ENCODE measurements at places on chromosomes 13 and 19.

- no peak for DNase-seq
These were observed 14.2 kb downstream of the EFNB2 start for GRCh38 chr13:106521095-106521799.

GRCh38 chr19:32475141-32476031, 69.8 kb downstream of the DPY19L3 start:
- DNase-seq: no peak

GRCh38 chr13:32887617-32888016, 128.6 kb upstream of the KL start:
- no peak for DNase-seq

DNA sequence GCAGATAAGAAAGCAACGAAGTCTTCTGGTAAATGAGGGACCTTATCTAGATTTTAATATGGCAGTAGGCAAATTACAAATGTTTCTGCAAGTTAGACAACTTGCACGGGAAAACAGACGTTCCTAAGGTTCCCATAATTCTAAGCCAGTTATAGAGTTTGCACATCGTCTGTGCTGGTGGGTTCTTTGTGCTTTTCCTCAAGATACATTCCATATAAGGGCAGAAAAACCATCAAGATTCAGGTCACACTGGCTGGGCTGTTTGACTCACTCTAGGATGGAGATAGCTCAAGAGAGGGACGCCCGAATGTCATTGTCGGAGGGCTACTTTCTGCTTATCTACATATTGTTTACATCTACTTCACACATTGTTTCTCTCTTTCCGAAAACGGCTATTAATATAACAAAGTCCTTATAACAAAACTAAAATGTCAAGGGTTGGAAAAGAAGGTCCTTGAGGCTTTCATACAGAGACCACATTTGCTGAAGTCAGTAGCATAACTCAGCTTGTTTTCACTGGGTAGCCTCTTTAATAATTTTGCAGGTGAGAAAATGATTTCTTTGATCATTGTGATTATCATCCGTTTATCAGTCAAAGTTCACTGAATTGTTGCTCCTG, 44.4 kb downstream of the SOX1 start:
- DNase-seq: no peak
